AG09319 (cell line): ENCODE measurements at places on chromosomes 6 and 20.

DNA sequence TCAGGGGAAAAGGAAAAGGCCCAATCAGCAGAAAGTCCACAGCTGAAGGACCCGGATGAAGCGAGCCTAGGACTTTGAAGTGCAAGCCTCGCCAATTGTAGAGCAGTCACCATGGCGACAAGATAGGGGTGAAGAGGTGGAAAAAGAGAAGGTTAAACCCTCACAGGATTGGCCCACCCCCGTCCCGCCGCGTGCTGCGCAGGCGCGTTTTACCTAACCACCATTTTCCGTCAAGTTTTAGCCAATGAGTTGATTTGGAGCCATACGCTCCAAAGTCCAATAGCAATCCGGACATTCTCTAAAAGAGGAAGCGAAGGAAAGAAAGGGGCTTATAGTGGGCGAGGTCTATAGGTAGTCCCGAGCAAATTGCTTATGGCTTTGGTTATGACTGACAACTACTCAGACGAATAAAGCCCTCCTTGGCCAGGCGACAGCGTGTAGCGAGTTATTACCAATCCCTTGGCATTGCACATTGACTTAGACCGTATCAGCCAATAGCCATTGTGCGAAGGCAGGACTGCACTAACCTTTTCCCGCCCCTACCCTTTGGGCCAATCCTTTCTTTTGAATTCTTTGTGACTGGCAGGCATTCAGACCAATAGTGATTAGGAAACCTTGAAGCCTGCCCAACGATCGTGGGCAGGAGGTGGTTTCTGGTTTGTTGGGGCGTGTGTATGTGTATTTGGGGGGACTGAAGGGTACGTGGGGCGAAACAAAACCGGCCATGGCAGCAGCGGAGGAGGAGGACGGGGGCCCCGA, at the start of gene RNF5:
RNF5 (plus strand) TSS at position 618 of the 759 bp plus-strand sequence; CDS start at position 725, 107 bp downstream.
- peak; percentile 100 for DNase-seq

DNA sequence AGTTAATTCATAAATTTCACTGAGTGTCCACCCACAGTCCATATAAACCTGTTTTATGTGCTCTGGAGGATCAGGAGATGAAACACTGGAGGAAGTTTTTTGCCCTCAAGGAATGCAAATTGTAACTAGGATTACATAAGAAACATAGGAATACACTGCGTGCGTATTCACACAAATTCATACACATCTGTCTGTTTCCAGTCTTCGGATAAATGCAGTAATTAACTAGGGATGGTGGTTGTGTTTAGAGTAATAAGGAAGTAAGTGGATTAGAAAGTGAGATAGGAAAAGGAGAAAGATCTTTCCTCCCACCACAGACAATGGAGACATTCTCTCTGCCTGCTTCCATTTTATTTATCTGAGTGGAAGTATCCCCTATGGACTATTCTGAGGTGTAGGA, 35.7 kb upstream of the POPDC3 start:
- DNase-seq, result no peak

- DNase-seq, result peak; percentile 44
These were observed 6.7 kb downstream of the MTCH1 start for GRCh38 chr6:36979347-36979742.

- no peak for DNase-seq
These were observed 7.5 kb downstream of the BEND6 start for GRCh38 chr6:56962441-56962840.

DNA sequence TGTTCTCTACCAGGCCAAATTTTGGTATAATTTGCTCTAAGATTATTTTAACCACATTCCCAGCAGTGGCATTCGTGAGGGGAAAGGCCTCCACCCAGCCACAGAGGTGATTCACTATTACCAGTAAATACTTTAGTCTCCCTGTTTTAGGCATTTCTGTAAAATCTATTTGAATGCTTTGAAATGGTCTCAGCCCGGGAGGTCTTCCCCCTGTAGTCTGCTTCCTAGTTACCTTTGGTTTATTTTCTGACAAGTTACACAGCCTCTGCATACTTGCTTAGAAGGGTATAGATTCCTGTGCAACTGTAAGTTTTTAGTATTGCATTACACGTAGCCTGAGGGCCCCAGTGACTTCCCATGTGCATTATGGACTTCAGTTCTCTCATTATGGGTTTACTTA, 248.7 kb downstream of the C6orf118 start:
- no peak for DNase-seq
